Right atrium auricular region (tissue), 2 donors: ENCODE measurements at places on chromosomes 5 and 9.

- no peak for DNase-seq
These were observed 116.7 kb upstream of the SLIT3 start for GRCh38 chr5:169417676-169418075.

DNA sequence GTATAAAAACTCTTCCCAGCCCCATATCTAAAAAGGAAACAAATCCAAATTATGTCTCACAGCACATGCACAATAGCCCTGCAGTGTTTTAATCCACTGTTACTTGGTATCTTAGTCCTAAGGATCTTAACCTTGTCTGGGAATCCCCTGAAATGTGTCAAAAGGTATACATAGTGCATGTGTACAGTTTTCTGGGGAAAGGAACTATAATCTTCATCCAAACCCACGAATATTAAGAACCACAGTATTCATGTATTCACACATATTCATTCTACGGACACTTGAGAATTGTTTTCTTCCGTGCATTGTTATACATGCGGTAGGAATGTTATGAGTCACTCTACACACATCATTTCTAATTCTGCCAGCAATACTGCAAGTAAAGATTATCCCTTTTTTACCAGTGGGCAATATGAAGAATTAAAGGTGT is 47.8 kb upstream of the SNX2 start:
- no peak for DNase-seq

GRCh38 chr5:57225553-57225952 is 51.7 kb downstream of the GPBP1 start:
- DNase-seq, result no peak

GRCh38 chr9:18973348-18973747 is 59.7 kb downstream of the SAXO1 start:
- no peak for DNase-seq

GRCh38 chr9:91945277-91946085 is 4.5 kb downstream of the ROR2 start:
- DNase-seq, result no peak

GRCh38 chr9:2190939-2191608 is 175.9 kb downstream of the SMARCA2 start:
- no peak for DNase-seq

GRCh38 chr9:36213387-36213786 is 22.7 kb downstream of the CLTA start:
- no peak for DNase-seq

GRCh38 chr9:121819428-121820231 is 168.2 kb downstream of the DAB2IP start:
- no peak for DNase-seq

GRCh38 chr5:111223101-111223786 is 940 bp upstream of the CAMK4 start:
- no peak for DNase-seq

GRCh38 chr5:124888050-124888506 is 141.6 kb upstream of the ZNF608 start:
- no peak for DNase-seq

- DNase-seq, result no peak
These were observed 3.4 kb downstream of the RAPGEF1 start for GRCh38 chr9:131736431-131736830.

GRCh38 chr9:131426545-131426944 is 32.7 kb downstream of the PRRC2B start:
- DNase-seq, result no peak

GRCh38 chr5:113181853-113182490 is 205.4 kb downstream of the DCP2 start:
- no peak for DNase-seq

GRCh38 chr9:97807681-97808080 is 45.3 kb upstream of the FOXE1 start:
- DNase-seq, result no peak

DNA sequence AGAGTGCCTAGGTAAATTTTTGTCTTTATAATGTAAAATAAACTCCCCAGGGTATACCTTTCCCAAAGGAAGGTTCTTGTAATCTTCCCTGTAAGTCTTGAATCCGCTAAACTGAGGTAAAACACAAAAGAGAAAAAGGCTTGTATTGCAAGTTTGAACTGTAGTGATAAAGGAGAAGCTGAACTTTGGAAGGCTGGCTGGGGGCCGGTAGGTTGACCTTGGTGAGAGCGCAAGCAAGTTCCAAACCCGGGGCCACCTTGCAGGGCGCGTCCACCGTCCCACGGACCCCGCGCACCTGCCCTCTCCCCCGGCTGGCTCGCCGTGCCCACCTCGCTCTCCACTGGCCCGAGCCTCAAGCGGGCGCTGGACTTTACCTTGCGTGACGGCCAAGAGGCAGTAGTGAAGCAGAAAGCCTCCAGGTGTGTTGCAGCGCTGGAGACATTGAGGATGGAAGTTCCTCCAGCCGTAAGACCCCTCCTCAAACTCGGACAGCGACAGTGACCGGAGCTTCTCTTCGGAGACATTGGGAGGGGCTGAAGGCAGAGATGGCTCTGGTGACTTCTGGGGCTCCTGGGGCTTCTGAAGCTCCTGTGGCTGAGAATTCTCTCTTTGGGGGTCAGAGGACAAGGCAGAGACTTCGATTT is 428 bp downstream of the SLCO4C1 start:
- DNase-seq, result no peak

GRCh38 chr9:121945849-121946248 is 147.3 kb downstream of the TTLL11 start:
- no peak for DNase-seq

DNA sequence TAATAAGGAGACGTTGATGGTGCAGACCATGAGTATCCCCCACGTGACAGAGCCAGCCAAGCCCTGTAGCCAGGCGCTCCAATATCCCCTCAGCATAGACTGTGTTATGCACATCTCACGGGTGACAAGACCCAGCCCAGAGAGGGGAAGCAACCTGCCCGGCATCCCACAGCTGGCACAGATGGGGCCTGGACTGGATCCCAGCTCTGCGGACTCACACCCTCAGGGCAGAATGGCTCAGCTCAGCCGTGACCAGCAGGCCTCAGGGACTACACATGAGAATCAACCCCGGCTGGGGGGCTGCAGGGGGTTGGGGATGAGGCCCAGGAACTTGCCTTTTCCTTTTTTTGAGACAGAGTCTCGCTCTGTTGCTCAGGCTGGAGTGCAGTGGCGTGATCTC is 11.7 kb downstream of the FIBCD1 start:
- DNase-seq, result no peak

DNA sequence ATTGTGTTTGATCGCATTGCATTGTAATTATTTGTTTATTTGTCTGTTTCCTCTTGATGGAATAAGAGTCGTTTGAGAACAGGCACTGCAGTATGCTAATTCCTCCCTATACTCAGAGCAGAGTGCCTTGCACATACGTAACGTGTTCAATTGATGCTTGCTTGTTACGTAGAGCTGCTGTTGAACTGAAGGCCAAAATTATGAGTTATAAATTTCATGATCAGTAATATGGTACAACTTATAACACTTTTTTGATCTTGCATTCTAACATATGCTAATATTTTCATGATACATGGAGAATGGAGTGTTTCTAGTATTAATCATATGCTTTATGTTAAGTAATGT is 26.5 kb upstream of the LIFR start:
- DNase-seq, result no peak
